ENCODE measurements at places on chromosomes 5 and 9.

DNA sequence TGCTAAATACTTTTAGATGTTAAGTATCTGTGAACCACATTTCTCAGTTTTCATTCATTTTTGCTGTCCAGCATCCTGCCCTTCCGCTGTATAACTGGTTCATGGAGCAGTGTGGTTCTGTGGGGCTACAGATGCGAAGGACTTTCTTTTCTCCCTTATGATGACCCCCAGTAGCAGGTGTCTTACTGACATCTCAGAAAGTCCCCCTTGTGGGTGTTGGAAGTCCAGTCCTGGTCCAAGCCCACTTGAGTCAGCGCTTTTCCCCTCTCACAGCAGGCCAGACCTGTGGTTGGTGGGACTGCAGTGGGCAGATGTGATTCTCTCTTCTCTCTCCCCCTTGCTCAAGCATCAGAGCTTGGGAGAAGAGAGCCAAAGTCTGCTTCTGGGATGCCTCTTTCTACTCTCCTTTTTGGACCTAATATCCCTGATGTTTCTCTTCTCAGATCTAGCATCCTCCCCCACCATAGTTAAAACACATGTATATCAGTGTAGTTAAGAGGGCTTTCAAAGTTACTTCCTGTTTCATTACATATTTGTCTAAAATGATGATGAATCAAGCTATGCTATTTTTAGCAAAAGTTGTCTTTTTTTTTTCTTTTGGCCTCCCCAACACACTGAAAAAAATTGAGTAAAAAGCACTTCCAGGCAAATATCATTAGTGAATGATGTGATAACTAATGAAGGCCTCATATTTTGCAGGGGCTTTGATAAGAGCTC is 119.5 kb upstream of the ZNF618 start:
- DNase-seq: no peak

DNA sequence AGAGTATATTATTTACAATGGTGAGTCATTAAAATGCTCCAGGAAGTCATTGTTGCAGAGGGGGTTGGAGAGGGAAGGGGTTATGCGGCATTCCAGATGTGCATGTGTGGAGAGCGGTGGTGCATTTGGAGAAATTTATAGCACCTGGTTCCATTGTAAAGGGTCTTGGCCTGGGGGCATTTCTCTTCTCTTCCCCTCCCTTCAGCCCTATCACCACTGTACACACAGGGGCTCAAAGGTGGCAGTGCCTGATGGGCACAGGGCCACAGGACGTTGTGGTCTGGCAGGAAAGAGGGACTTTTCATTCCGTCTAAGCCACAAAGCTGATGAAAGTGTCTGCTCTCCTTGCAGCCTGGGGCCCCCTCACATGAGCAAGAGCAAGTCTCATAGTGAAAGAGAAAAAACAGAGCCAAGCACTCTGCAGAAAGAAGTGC is 442.4 kb upstream of the ZNF462 start:
- DNase-seq: peak; percentile 33

GRCh38 chr9:109463924-109464625 is 34.0 kb downstream of the PTPN3 start:
- no peak for DNase-seq

DNA sequence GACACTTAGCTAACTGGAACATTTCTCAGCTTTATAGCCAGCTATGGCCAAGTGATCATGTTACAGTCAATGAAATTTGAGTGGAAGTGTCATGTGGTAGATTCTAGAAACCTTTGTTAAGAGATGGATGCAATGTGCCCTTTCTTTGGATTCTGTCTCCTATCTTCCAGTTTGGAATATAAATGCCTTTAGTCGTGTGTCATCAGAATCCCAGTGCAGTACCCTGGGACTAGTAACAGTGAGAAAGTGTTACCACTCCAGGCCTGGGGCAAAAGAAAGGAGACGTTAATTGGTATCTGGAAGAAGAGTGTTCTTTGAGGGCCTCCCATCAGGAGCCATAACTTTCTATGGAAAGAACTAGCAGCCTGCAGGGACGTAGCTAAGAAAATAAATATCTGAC is 149.6 kb downstream of the SNX18 start:
- no peak for DNase-seq

- DNase-seq: no peak
Observed at GRCh38 chr5:11420969-11421368, 483.3 kb downstream of the CTNND2 start.
